Activated CD4-positive, alpha-beta T cell treated with anti-CD3 and anti-CD28 coated beads, Interleukin-2, amount 50 U/mL, for 4 hours (primary cell): ENCODE measurements at places on chromosomes 2 and 18.

GRCh38 chr2:11667866-11668637 is 1.9 kb downstream of the NTSR2 start:
- no peak for DNase-seq

DNA sequence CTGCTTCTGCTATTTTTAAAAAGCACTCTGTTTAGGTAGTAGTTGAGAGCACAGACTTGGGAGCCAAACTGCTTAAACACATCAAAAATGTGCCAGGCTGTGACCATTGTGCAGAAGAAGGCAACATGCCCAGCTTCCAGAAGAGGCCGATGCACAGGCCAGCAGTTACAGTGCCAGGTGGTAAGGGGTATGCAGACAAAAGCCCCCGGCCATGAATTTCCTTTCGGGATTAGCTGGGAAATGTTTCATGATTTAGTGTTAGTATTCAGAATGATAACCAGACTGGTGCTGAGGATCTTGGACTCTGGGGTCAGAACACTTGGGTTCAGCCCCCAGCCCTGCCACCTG is 40.0 kb upstream of the ATG16L1 start:
- DNase-seq, result no peak

DNA sequence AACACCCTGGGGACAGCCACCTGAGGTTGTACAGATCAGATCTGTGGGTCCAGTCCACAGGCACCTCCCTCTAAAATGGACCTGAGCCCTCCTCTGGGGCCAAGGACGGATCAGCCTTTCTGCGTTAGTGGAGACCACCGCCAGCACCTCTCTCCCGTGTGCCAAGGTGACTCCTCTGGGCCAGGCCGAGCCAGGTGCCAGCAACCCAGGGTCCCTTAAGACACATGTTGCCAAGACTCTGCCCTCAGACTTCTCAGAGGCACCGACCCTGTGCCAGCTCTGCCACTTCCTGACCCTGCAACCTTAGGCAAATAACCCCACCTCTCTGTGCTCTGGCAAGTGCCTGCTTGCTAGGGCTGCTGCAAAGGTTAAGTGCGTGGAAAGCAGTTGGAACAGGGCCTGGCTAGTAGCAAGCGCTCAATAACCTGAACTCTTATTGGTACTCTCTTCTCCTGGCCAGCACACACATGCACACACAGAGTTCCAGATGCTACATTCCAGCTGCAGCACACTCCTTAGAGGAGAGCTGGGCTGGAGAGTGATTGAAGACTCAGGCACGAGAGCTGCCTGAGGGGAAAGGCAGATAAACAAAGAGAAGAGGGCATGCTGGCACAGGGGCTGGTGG is 105.6 kb downstream of the TNS1 start:
- DNase-seq, result no peak

DNA sequence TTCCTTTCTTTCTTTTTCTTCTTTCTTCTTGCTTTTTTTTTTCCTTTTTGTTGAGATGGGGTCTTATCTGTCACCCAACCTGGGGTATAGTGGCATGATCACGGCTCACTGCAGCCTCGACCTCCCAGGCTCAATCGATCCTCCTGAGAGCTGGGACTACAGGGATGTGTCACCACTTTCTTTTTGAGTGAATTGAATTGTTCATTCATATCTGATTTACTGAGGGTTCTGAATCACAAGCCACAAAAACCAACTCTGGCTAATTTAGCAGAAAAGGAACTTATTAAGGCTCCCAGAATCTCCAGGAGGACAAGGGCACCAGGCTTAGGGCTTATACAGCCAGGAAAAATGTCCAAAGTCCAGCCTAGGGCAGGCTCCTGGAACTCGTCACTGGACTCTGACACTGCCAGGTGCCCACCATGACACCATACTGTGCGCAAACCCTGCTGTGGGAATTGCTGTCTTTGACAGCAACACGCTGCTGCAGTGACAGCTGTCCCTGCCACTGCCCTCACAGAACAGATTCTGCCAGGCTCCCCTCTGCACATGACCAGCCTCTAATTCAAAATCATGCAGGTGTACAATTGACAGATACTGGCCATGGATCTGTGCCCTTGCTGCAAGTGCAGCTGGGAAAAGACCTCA is 42.9 kb upstream of the EML6 start:
- DNase-seq, result no peak

- DNase-seq, result no peak
Observed at GRCh38 chr2:9614562-9614961, 16.2 kb downstream of the YWHAQ start.

DNA sequence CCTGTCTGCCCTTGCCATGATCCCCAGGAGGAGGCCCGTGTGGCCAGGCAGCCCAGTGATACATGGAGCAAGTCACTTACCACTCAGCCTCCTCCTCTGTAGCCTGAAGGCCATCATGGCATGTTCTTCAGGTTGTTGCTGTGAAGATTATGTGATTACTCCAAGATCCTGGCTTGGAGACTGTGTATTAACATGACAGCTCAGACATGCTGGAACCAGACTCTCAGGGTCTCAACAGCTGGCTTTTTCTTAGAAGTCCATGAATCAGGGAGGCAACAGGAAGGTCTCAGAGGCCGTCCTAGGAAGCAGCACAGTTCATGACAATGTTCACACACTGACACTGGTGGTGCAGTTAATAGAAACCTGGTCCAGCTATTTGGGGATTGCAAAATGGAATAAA is 158.6 kb upstream of the TWIST2 start:
- no peak for DNase-seq
